Activated CD4-positive, alpha-beta T cell treated with anti-CD3 and anti-CD28 coated beads, Interleukin-2, amount 50 U/mL, for 24 hours (primary cell): ENCODE measurements at places on chromosomes 12 and 14.

DNA sequence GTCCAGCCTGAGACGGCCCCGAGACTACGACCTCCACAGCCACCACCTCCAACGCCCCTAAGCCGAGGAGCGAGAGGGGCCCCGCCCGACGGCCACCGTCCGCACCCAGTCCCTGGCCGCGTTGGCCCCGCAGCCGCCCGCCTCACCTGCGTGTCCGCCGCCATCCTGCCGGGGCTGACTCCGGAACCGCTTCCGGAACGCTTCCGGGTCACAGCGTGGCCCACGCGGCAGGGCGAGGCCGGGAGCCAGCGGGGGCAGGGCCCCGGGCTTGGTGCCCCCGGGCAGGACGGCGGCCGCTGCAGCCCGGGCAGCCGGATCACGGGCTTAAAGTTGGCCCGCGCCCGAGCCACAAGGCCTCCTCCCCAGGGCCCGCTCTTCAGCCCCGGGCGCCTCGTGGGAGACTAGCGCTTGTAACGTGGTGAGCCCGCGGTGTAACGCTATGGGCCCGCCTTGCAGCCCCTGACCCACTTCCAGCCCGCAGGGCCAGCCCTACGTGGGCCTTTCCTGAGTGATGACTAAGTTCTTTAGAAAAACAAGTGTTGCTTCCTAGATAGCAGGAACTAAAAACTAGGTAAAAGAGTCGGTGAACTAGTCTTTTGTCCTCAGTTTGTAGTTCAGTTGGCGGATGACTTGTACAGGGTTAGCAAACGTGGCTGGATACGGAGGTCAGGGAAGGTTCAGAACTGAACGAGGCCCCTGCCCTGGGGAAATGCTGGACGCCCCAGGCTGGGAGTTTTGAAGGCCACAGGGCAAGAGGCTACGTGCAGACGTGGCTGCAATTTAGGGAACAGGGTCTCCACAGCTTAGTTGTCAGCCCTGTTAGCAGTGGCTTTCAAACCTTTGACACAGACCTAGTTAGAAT lies at the start of gene GCN1:
Gene GCN1 (minus strand): TSS at position 182 of the 862 bp plus-strand sequence. CDS start 18 bp downstream, at position 164.
- peak; percentile 95 for DNase-seq

DNA sequence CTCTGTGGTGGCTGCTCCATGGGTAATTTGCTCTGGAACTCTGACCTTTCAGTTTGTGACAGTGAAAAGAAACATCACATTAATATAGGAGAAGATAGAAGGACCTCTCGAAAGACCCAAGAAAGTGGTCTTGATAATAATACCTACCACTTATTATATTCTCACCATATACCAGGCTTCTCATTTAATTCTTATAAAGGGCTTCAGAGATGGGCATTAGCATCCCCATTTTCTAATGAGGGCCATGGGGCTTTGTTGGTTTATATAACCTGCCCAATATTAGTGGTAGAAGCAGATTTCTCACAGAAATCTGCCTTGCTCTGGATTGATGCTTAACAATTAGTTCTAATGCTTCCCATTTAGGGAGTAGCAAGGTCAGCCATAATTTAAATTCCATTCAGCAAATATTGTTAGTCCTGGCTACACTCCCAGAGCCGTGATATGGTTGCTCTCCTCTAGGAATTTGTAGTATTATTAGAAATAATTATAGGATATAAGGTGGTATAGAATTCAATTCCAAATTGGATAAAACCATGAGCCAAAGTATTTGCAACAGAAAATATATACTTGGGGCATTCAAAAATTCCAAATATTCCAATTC lies 7.4 kb upstream of the AMIGO2 start:
- no peak for DNase-seq

GRCh38 chr14:89061696-89062095 lies 237.2 kb downstream of the TTC8 start:
- DNase-seq: no peak

DNA sequence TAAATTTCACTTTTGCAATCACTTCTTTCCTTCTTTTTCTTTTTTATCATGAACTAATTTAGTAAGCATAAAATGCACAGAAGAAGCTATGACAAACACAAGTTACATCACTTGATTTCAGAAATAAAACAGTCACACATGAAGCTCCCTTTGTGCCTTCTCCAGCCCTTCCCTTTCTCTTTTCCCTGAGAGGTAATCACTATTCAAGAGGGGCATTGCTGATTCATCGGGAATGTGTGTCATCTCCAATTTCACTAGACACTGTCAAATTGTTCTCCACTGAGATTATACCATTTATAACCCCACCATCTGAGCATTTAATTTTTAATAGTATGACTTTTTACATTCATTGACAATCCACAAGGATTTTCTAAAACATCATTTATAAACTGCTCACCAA lies 91.6 kb upstream of the PTPRQ start:
- DNase-seq: no peak

DNA sequence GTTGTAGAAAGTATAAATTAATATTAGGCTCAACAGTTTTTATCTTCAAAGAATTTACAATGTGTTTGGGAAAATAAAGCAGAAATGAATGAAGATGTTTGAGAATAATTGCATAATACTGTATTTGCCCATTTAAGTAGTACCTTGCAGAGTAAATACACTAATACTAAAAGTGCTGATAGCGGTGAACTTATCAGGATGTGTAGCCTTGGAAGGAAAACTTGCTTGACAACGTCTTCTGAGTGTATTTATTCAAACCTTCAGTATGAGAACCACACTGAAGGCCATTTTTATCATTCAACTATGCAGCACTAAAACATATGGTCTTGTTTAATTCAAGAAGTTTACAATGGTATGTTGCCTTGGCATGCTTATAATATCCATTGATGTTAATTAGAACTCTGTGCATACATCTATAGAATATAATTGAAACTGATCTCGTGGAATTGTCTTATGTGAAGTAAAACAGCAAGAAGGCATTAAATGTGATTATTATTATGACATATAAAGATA lies 41.3 kb downstream of the MSRB3 start:
- DNase-seq: no peak

DNA sequence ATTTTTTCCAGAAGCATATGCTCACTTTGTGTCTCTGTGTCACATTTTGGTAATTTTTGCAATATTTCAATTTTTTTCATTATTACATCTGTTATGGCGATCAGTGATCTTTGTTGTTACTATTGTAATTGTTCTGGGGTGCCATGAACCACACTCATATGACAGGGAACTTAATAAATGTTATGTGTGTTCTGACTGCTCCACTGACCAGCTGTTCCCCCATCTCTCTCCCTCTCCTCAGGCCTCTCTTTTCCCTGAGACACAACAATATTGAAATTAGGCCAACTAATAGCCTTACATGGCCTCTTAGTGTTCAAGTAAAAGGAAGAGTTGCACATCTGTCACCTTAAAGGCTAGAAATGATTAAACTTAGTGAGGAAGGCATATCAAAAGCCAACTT lies 46.0 kb downstream of the SCN8A start:
- no peak for DNase-seq

DNA sequence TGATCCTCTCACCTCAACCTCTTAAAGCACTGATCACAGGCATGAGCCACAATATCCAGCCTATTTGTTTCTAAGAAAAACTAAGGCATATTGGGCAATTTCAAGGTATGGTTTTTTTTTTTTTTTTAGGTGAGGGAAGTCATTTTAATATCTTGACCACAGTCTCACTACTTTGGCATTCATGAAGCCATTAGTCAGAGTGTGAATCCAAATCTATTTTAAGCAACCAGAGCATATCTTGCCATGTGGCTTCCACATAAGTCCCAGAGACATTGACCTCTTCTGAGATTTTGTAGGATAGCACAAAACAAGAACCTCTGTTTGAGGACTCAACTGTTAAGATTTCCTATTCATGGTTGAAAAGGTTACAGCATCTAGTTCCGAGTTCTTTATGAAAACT lies 130.3 kb upstream of the RBM19 start:
- DNase-seq: no peak

DNA sequence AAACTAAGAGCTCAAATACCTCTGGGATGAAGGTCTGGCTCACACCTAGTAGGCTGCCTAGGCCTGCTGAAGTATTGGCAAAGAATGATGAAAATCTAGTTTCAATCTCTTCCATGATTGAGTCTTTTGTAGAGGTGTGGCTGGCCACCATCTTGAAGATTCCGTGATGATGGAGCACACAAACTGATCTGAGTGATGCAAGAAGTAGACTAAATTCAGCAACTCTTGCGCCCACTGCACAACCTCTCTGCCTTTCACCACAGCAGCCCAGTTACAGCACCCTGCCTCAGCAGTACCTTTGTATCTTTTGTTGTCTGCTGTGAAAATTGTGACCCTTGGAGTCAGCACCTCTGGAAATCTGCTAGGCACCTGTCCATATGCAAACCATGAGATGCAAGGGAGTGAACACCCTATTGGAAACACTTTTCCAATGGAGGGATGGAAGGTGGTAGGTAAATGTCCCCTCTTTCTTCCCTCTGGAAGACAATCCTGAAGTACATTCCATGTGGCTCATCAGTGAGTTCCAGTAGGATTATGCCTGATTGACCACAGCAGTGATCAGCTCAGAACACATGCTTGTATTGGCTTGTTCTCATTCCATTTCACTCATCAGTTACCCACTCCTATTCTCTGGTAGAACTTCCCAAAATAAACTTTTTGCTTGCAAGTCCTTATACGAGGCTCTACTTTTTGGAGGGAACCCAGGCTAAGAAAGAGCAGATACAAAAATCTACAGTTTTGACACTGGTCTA lies 58.6 kb downstream of the BTBD7 start:
- DNase-seq: no peak

DNA sequence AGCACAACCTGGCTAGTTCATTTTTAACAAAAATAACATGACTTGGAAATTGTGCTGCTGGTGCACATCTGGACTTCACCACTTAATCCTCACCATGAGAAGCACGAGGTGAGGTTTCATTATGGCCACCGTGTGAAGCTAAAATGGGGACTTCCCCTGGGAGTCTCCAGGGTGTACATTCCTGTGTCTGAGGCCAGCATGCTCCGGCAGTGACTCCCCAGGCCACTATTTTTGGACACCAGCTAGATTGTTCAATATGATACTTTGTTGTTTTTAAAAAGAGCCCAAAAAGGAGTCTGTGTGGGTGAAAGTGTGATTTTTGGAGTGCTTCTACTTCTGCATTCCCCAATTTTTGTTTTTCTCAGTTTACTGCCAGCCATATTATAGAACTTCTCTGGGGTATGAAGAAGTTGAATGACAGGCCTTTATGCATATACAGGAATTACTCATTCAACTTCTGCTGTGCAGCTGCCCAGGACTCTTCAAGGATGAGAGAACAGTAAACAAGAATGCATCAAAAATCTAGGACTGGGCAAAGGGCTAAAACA lies 16.9 kb upstream of the AICDA start:
- DNase-seq: no peak

GRCh38 chr12:2412305-2412643 lies 359.5 kb downstream of the CACNA1C start:
- DNase-seq: no peak
